ENCODE measurements at places on chromosomes 5 and 9.

- DNase-seq, result no peak
Observed at GRCh38 chr9:20092561-20092960, 303.7 kb upstream of the SLC24A2 start.

- no peak for DNase-seq
Observed at GRCh38 chr9:113436728-113437515, 26.4 kb downstream of the C9orf43 start.

- no peak for DNase-seq
Observed at GRCh38 chr9:129500161-129500862, 120.6 kb downstream of the C9orf50 start.

GRCh38 chr5:116046261-116046660 is 14.0 kb downstream of the ARL14EPL start:
- DNase-seq, result no peak

GRCh38 chr9:97889941-97890887 is 32.1 kb downstream of the TRMO start:
- DNase-seq, result peak; percentile 10

- no peak for DNase-seq
Observed at GRCh38 chr9:15505921-15506320, 4.8 kb downstream of the PSIP1 start.

DNA sequence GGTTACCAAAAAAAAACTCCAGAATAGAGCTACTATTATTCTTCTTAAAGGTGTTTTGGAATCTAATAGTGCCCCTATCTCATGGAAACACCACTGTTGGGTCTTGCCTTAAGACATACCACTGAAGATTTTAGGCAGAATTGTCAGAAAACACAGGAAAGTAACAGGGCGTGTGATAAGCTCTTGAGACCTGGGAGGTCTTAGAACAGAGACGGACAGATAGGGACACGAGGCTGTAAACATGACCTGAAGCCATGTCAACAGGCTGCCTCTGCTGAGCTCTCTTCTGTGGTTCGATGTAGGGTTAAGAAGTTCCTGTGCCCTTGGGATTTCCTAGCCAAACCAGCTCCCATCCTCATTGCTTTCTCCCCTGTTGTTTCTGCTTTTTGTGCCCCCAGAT is 69.3 kb downstream of the CTSL start:
- no peak for DNase-seq

GRCh38 chr5:10756549-10756948 is 4.5 kb downstream of the DAP start:
- DNase-seq, result no peak

GRCh38 chr9:136533775-136534157 is 12.1 kb downstream of the NOTCH1 start:
- DNase-seq, result no peak

DNA sequence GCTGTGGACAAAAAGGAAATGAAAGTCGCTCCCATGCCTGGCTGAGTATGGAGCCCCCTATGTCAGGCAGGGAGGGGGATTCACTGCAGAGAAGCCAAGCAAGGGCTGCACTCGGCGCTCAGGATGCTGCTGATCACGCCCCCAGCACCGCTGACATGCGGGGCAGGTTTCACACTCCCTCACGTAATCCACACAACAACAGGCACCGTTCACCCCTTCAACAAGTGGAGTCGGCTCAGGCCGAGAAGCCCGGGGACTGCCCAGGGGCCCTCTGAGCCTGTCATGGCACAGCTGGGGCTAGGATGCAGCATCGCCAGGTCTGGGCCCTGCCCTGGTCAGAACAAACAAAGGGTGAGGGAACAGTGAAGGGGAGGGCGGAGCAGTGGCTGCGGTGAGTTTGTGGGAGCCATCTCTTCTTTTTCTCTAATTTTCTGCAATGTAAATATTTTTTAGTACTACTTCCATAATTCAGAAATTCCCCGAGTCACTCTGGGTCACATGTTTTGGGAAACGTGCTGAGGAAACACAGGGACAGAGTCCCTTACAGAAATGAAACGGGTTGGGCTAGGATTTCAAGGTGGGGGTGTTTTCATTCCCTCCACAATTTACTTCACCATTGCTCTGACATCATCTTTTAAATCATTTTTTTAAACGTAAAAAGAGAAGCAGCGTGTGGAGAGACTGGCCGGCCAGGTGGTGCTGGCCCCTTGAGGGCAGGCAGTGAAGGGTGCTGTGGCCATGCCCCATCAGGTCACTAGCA is 49.8 kb downstream of the PRRT1B start:
- DNase-seq, result no peak

GRCh38 chr5:96332535-96333366 is 100.3 kb downstream of the PCSK1 start:
- no peak for DNase-seq

DNA sequence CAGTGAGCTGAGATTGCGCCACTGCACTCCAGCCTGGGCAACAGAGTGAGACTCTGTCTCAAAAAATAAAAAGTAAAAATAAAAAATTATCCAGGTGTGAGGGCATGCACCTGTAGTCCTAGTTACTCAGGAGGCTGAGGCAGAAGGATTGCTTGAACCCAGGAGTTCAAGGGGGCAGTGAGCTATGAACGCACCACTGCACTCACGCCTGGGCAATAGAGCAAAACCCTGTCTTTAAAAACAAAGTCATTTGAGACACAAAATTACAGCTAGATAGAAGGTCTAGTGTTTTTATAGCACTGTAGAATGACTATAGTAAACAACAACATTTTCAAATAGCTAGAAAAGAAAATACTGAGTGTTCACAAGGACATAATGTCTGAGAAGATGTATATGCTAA is 16.4 kb downstream of the IL4 start:
- no peak for DNase-seq

GRCh38 chr9:76403352-76403751 is 9.1 kb upstream of the RFK start:
- peak; percentile 60 for DNase-seq

- no peak for DNase-seq
Observed at GRCh38 chr5:113293068-113293974, 141.5 kb downstream of the TSSK1B start.

DNA sequence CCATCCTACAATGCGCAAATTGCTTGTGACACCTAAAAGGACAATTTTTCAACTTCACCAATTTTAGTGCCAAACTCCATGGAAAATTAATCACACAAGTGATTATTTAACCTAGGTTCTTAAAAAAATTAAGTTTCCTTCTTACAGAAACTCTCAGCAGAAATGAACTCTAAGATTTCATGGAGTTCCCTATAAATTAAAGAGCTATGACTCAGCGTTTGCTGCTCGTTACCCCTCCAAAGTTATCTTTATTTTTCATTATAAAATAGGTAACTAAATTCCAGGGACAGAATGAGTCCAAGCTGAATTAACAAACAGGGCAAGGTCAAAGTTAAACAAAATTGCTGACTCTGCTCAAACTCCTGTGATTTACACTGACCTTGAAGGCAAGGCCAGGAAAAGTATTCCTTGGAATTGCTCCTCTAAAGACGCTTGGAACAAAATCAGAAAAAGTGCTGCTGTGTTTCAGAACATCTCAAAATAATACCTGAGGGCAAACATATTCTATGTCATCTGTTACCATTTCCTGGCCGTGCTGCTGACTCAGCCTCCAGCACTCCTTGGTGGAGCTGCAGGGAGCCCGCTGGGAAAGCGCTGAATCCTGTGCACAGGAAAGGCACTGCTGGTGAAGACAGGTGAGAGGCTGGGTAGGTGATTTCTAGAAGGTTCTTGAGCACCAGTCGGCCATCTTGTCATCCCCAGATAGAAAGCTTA is 2.5 kb upstream of the CMBL start:
- no peak for DNase-seq

- no peak for DNase-seq
Observed at GRCh38 chr9:35605351-35606137, 482 bp downstream of the TESK1 start.

DNA sequence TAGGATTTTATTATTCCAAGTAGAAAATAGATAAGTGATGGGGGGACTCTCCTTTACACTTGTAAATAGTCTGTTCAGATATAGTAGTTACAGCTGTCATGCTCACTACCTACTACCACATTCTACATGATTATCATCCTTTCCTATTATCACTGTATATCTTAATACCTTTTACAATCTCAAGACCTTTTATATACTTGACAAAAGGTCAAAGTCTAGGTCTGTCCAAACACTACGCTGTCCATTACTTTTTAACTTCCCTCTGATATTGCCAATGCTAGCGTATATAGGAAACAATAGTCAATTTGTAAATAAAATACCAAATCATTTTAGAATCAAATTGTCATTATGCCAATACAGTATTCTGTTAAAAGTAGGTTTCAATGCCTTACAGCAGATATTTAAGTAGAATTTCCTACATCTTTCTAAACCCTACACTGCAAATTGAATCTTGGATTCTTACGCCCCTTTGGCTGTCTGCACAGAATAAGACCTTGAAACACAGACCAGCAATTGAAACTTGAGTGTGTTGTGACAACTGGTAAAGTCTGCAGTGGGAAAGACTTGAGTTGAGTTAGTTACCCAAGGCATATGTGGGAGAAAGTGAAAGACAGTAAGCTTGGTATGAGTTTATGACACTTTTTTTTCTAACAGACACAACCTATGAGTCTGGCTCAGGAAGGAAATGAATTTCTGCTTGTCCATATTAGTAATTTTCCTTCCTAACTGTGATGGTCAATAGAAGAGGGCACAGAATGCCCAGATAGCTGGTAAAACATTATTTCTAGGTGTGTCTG is 827.6 kb upstream of the ACO1 start:
- DNase-seq, result no peak

Data from kidney capillary endothelial cell (primary cell).